ENCODE measurements at places on chromosomes 12 and 14.

- peak; percentile 79 for DNase-seq
These were observed 1.9 kb upstream of the ITGB7 start for GRCh38 chr12:53208877-53209463.

GRCh38 chr12:123763093-123763492, 992 bp downstream of the DNAH10 start:
- no peak for DNase-seq

GRCh38 chr12:124704619-124705018, 137.2 kb upstream of the NCOR2 start:
- no peak for DNase-seq

DNA sequence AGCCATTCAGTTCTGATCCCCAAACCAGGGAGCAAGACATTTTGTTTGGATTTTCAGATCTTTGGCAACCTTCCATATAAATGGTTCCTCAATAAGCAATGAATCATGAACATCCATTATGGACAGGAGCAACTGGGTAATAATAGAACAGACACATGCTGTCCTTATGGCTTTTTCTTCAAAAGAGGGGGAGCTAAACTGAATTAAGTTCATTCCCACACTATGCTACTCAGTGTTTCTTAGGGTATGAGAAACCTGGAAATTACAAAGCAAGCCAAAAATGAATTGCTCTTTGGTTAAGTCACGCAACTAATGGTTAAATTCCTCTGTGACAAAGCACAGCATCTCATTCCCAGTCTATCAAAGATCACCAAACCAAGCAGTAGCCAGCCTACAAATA, 51.0 kb downstream of the PTGER2 start:
- DNase-seq = no peak

- DNase-seq = no peak
These were observed 377 bp upstream of the BCL7A start for GRCh38 chr12:122021193-122021821.

GRCh38 chr12:1474041-1474573, 120.3 kb downstream of the FBXL14 start:
- DNase-seq = no peak

GRCh38 chr14:98174041-98174440, 1098.0 kb downstream of the BCL11B start:
- DNase-seq = no peak

DNA sequence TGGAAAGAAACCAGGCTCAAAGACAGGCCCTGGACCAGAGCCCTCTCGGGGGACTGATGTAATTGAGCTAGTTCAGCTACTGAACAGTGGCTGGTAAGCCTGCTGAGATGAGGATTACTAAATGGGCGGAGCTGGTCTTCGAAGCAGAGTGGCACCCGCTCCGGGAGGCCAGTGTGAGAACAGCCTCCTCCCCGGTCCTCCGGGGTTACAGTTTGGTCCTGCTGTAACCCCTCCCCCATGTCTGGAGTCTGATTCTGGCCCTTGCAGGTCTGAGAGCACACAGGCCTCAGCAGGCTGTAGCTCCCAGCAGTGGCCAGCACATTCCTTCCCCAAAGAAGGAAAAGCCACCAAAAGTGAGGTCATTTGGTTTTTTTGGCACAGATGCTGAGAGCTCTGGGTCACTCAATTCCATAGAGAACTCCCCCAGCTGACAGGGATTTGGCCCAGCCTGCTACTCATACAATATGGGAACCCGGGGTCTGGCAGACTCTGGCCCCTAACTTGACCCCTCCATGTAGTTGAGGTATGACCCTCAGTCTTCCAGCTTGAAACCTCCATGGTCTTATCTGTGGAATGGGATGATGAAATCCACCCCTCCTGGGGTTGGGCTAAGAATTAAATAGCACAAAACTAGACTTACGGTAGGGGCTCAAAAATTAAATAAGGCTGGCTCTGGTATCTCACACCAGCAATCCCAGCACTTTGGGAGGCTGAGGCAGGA, 39.0 kb downstream of the ACTN1 start:
- no peak for DNase-seq

DNA sequence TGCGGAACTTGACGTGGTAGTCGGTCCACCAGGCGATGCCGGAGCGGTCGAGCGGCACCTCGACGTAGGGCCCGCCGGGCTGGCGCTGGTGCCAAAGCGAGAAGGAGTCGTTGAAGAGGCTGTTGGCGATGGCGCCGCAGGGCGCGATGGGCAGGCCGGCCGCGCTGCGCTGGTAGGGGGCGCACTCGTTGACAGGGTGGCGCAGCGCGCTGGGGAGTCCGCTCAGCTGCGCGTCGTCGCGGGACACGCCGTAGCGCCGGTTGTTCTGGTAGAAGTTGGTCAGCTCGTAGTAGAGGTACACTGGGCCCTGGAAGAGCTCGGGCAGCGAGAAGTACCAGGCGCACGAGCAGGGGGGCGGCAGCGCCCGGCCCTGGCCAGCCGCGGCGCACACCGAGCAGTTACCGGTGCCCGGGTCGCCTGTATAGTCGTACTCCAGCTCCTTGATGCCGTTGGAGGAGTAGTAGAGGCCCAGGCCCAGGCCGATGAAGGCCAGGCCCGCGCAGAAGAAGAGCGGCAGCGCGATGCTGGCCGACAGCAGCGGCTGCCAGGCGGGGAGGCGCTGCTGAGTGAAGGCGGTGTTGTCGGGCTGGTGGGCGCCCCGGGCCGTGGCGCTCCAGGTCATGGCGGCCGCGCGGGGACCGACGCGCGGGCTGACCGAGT, 482 bp downstream of the TMEM30B start:
- peak; percentile 35 for DNase-seq

- DNase-seq = peak; percentile 15
These were observed 26.8 kb downstream of the PLBD1 start for GRCh38 chr12:14540801-14541462.
